Hematopoietic multipotent progenitor cell (in vitro differentiated cells): ENCODE measurements at places on chromosomes 2 and 18. TPM values are rescaled to one million over a fixed set of nuclear protein-coding genes. Genes with fewer than 3 reads are reported as not detected.

The AFF3 gene
- 23.2 TPM for total RNA-seq

The RIT2 gene
- total RNA-seq = not detected

The RBM44 gene
- total RNA-seq = 0.27 TPM

The MAP3K19 gene
- total RNA-seq = under 0.01 TPM

The HOXD4 gene
- not detected for total RNA-seq

The RGPD3 gene
- total RNA-seq = 0.27 TPM

The CDKL4 gene
- under 0.01 TPM for total RNA-seq

The SLC11A1 gene
- 3.8 TPM for total RNA-seq

The CNGA3 gene
- total RNA-seq = not detected

- DNase-seq = no peak
Observed at GRCh38 chr18:48385596-48385995, 23.6 kb downstream of the ZBTB7C start.

- DNase-seq = no peak
Observed at GRCh38 chr2:149371476-149371875, 41.1 kb downstream of the LYPD6 start.

DNA sequence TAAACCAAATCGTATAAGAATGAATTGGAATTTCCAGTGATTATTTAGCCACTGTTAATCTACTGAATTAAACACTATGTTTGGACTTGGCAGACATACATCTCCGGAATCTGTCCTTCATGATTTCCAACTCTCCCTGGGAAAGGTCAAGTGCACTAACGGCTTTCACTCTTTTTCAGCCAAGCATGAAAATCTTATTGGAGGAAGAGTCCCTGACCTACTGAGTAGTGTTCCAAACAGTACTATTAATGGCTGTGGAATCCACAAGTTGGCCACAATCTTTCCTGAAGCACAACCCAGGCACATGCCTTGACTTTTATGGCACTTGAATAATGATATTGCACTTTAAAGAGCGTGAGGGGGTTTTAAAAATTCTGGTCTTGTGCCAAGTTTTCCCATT, 318.9 kb upstream of the RND3 start:
- no peak for DNase-seq

- no peak for DNase-seq
Observed at GRCh38 chr18:68438983-68439382, 275.9 kb downstream of the TMX3 start.

- no peak for DNase-seq
Observed at GRCh38 chr2:181770150-181770549, 89.8 kb upstream of the NEUROD1 start.

- no peak for DNase-seq
Observed at GRCh38 chr18:32067375-32068167, 24.1 kb upstream of the RNF138 start.

DNA sequence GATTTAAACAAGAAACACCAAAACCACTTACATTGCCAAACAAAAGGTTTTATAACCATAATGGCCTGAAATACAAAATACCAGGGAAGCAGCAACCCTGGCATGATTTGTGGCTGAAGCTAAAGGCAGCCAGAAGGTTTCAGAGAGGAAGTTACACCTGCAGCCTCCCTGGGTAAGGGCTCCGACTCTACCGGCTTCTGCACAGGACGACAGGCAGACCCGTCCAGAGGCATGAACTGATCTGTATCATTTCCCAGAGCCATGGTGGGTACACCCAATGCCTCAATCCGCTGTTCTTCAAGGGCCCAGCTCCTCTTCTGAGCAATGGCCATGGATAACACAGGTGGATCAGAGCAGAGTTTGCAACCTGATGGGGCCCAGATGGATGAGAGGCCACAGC, 71.6 kb downstream of the PXDN start:
- DNase-seq = no peak

- no peak for DNase-seq
Observed at GRCh38 chr2:168191955-168192785, 55.2 kb downstream of the STK39 start.

GRCh38 chr2:15983496-15983895, 43.1 kb downstream of the MYCN start:
- no peak for DNase-seq

DNA sequence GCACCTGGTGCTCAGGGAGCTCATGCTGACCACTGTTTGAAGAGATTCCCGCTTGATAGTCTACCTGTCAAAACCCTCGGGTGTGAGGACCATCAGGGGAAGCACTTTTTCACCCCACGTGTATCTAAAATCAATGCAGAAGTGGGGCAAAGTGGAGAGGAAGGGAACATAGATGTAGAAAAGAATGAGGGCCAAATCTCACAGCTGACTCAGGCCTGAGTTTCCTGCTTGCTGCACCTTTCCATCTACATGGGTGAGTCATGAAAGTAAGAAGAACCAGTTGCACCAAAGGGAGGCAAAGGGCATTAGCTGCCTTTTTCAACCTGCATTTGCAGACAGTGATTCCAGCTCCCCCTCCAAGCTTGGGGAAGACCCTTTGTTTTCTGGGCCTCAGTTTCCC, 100.2 kb upstream of the MYCN start:
- DNase-seq = no peak

- no peak for DNase-seq
Observed at GRCh38 chr2:235170016-235170415, 218.2 kb downstream of the SH3BP4 start.

- no peak for DNase-seq
Observed at GRCh38 chr2:39512941-39513340, 75.9 kb upstream of the MAP4K3 start.

GRCh38 chr2:185208261-185208660, 530.3 kb upstream of the FSIP2 start:
- DNase-seq = peak; percentile 38

DNA sequence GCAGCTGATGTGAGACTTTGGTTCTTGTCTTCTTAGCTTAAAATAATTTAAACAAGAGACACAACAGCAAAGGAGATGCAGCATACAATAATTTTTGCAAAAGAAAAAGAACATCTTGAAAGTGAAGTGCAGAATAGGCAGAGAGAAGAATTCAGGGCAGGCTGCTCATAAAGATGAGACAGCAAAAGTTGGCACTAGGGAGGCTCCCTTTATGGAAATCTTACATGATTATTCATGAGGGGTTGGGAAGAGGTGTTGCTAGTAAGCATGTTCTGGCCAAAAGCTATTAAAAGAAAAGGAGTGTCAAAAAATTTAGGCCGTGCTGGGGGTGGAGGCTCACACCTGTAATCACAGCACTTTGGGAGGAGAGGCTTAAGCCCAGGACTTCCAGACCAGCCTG, 4.2 kb upstream of the ALPP start:
- no peak for DNase-seq

DNA sequence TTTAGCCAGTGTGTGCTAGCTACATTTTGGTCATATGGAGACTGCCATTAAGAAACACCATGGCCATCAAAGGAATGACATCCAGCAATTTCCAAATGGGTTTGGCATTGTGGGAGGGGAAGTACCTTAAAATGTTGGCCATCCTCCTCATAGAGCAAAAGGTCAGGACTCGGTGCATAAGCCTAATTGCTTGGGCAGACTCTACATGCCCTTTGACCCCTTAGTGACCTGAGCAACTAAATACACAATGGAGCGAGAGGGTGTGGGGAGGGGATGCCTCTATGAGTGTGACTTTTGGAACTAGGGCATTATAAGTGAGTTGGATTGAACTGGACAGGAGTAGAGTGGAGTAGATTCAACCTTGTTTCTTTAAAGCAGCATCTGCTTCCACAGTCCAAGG, 44.9 kb downstream of the NRP2 start:
- no peak for DNase-seq

GRCh38 chr2:101729521-101730190, 32.1 kb downstream of the MAP4K4 start:
- DNase-seq = no peak

- DNase-seq = peak; percentile 61
Observed at GRCh38 chr18:76490670-76491472, 4.2 kb downstream of the ZNF516 start.
